ENCODE measurements at places on chromosomes 7 and 10. TPM values are rescaled to one million over a fixed set of nuclear protein-coding genes. Genes with fewer than 3 reads are reported as not detected.

GRCh38 chr7:45596665-45597095, 22.5 kb downstream of the ADCY1 start:
- DNase-seq, result no peak

- DNase-seq, result no peak
Measured at GRCh38 chr10:9239298-9239697, 1184.8 kb downstream of the GATA3 start.

DNA sequence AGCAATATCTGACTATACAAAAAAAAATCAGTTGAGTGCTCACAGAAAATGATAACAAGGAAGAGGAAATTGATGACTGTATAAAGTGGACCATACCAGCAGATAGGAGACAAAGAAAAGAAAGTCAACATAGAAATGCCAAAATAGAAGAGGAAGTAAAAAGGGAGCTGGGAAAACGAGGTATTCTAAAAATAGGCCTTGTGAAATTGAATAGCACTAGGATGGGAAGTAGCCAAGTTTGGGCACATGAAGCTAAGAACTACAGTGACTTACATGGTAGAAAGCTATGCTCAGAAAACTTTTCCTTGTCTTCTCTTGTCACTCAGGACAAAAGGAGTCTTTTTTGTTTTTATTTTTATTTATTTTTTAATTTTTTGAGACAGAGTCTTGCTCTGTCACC, 76.2 kb upstream of the APBB1IP start:
- DNase-seq, result no peak

- DNase-seq, result no peak
Measured at GRCh38 chr7:128148676-128149075, 92.4 kb upstream of the LEP start.

- no peak for DNase-seq
Measured at GRCh38 chr10:70295321-70295720, 11.5 kb upstream of the NPFFR1 start.

- no peak for DNase-seq
Measured at GRCh38 chr7:494906-495305, 24.7 kb downstream of the PDGFA start.

GRCh38 chr10:30114401-30114800, 55.0 kb upstream of the JCAD start:
- no peak for DNase-seq

- DNase-seq, result peak; percentile 93
Measured at GRCh38 chr10:72331575-72332422, 22.9 kb downstream of the DNAJB12 start.

The PRKCQ gene
- total RNA-seq, result 2.0 TPM

The ACBD7 gene
- total RNA-seq, result not detected

The SPDYE16 gene
- total RNA-seq, result not detected

The KLLN gene
- total RNA-seq, result 0.23 TPM

The SLC16A9 gene
- total RNA-seq, result 2.6 TPM

All from heart left ventricle (tissue), 16 donors.